ENCODE measurements at places on chromosomes 4 and X.
A peak's percentile ranks its signal among the peaks of the same experiment; 100 is the strongest.

GRCh38 chrX:13142891-13143290, 98.5 kb upstream of the FAM9C start:
- no peak for DNase-seq

GRCh38 chr4:81118086-81118485, 87.6 kb downstream of the BMP3 start:
- DNase-seq, result no peak

- no peak for DNase-seq
Measured at GRCh38 chr4:76997077-76997476, 47.5 kb downstream of the SEPTIN11 start.

GRCh38 chr4:83830138-83830888, 294.4 kb downstream of the GPAT3 start:
- DNase-seq, result no peak

GRCh38 chrX:136549226-136549625, 17.2 kb downstream of the VGLL1 start:
- no peak for DNase-seq

- peak; percentile 8 for DNase-seq
Measured at GRCh38 chr4:76856243-76857073, 41.5 kb downstream of the SOWAHB start.

DNA sequence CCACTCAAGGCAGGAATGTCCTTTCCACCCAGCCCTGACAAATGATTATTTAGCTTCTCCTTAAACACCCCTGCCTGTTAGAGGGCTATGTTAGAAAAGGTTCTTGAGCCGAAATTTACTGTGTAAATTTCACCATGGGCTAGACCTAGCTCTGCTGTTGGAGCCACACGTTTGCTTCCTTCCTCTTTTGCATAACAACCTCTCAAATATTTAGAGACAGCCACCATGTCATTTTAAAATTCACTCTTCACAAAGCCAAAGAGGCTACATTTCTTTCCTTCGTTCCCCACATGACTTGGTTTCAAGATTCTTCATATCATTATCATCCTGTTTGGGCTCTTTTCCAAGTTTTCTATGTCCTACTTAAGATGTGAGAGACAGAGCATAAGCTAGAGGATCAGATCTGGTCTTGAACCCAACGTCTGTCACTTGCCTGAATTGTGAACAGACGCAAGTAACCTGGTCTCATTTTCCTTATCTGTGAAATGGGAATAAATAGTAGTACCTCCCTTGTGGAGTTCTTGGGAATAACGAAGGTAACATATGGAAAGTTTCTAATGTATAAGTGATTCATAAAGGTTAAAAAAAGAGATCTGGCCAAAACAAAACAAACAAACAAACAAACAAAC, 6.7 kb downstream of the DOCK11 start:
- DNase-seq, result no peak

DNA sequence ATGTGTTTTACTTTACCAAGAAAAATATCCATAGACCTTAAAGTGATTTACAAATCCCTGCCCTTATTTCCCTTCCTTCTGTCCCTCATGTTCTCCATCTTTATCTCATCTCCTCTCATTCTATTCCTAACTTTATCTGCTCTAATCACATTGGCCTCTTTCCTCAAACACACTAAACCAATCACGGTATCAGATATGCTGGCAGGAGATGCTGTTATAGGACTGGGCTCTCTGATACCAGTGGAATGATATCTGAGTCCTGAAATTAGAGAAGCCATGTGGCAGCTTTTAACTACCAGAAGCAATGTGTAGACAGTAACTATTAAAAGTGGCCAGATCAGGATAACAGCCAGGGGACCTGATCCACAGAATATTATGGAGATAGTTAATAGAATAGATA, 49.9 kb upstream of the GIMD1 start:
- DNase-seq, result no peak

GRCh38 chrX:134933248-134933647, 57.5 kb upstream of the SMIM10 start:
- no peak for DNase-seq

- no peak for DNase-seq
Measured at GRCh38 chr4:48130100-48130499, 4.0 kb downstream of the TXK start.

DNA sequence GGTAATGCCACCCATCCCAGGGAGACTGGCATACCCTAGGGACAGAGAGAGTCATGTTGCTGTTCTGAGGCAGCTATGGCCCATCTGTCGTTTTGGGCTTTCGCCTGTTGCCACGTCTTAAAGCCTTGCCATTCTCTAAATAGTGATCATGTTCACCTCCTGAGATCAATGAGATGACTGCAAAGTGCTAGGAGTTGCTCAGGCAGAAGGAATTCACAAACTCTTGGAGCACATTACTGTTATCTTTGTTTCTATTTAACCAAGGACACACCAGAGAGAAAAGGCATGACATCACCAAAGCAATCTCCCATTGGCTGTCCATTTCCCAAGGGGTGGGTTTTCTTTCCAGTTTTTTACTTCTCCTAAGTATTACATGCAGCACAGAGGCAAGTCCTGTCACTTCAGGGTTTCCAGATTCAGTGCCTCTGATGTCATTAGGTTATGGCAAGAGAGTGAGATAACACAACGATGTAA, 37.1 kb upstream of the SETD7 start:
- DNase-seq, result peak; percentile 33

DNA sequence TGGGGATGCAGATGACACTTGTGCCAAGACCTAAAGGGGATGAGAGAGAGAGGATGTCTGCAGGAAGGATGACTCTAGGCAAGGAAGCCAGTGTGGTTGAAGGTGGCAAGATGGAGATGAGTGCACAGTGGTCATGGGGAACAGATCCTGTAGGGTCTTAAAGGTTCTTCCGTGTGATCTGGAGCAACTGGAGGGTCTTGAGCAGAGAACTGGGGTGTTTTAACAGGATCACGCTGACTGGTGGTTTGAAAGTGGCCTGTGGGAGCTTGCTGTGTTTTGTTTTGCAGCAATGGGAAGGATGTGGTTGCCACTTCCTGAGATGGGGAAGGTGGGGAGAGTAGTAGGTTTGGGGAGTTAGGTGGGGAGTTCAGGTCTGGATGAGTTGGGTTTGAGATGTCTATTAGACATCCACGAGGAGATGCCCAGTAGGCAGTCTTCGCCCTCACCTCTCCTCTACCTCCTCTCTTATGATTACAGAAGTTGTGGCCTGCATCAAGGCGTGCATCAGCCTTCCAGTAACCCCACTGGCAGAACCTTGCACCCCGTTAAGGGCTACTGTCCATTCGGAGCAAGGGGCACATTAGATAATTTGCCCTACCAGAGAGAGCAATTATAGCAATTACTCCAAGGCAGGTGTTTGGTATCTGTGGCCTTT, 1.4 kb upstream of the STBD1 start:
- DNase-seq, result no peak

GRCh38 chr4:183968502-183968901, 63.4 kb downstream of the STOX2 start:
- DNase-seq, result no peak

GRCh38 chrX:44651358-44651757, 108.7 kb upstream of the FUNDC1 start:
- DNase-seq, result no peak

DNA sequence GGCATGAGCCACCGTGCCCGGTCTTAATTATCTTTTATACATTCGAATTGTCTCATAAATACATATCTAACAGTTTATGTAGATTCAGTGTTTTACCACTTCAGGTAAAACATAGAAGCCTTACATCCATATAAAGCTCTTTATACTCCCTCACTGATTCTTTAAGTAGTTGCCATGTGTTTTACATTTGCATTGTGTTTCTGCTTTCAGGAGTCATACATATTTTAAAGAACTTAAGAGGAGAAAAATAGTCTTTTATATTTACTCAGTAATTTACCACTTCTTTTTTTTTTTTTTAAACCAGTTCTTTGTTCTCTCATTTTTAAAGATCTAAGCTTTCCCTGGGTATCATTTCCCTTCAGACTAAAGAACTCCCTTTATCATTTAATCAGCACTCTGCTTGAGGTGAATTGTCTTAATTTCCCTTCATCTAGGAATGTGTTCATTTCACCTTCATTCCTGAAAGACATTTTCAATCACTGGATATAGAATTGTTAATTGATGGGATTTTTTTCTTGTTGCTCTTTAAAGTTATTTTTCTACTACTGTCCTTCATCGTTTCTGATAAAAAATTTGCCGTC, 324.3 kb upstream of the ZCCHC13 start:
- no peak for DNase-seq

GRCh38 chrX:136784231-136784630, 3.5 kb upstream of the ARHGEF6 start:
- no peak for DNase-seq

- DNase-seq, result no peak
Measured at GRCh38 chr4:147576084-147576483, 41.1 kb upstream of the TMEM184C start.

DNA sequence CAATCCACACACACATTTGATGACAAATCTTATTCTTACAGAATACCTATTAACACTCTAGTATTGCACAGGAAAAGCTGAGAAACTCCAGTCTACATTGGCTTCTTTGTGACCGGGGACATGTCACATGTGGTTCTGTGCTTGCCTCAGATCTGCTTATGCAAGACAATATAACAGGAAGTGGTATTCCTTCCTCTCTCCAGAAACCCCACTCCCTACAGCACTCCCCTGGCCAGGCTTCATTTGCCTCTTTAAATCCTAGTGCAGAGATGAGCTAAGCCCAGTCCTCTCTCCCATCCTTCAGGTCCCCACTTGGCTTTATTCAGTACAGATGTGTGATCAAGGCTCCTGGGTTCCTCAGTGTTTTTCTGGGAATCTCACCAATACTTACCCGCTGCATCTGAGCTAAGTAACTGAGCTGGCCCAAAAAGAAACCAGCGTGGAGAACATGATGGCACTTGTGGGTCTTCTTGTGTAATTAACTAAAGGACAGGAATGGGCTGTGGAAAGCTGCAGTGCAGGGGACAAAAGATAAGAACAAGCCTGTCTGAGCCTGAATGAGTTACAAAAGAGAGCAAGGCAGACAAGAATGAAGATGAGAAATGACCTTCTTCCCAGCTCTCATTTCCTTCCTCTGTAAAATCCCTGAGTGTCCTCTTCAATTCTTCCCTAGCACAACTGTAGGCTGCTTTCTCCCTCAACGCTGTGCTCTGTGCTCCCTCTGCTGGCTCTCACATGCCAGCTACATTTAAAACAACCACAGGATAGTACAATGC, 105.6 kb downstream of the HNRNPD start:
- peak; percentile 34 for DNase-seq

- no peak for DNase-seq
Measured at GRCh38 chr4:42855779-42856178, 36.7 kb upstream of the GRXCR1 start.

DNA sequence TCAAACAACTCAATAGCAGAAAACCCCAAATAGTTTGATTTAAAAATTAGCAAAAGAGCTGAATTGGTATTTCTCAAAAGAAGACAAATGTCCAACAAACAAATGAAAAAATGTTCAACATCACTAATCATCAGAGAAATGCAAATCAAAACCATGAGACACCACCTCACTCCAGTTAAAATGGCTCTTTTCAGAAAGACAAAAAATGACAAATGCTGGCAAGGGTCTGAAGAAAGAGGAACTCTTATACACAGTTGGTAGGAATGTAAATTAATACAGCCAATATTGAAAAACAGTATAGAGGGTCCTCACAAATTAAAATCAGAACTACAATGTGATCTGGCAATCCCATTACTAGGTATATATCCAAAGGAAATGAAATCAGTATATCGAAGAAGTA, 70.4 kb downstream of the FBXL5 start:
- DNase-seq, result no peak

DNA sequence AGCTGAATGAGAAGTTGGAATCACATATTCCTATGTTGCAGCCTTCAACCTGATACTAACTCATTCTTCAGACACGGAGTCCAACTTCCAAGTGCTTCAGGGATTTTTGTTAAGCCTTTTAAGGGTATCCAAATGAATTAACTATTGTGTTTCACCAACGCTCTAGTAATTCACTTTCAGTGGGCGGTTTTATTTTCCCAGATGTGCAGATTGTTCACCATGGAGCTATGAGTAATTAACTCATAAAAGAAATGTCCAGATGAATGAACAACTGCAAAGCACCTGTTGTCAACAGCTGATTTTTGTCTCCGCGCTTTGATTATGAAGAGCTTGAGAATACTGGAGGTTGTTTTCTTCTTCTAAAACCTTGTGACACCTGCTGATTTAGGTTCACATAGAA, 187.6 kb downstream of the CBR4 start:
- no peak for DNase-seq

DNA sequence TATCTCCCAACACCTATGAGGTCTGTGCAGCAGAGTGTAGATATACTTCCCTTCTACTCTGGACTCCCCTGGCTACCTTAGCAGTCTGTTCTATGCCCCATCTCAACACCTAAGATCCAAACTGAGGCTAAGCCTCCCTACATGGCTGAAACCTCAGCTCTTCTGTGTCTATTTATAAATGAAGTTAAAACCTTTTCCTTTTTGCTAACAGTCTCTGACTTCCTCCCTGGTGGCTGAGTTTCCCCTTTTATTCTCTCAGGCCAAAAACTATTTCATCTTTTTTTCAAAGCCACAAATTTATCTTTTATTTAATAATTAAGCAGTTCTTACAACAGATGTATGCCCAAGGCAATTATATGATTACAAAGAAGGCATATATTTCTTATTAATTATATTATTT, 111.8 kb upstream of the STIM2 start:
- DNase-seq, result no peak

- DNase-seq, result no peak
Measured at GRCh38 chr4:93759506-93759905, 69.0 kb upstream of the ATOH1 start.

GRCh38 chr4:56803471-56803870, 18.0 kb downstream of the SPINK2 start:
- DNase-seq, result no peak

DNA sequence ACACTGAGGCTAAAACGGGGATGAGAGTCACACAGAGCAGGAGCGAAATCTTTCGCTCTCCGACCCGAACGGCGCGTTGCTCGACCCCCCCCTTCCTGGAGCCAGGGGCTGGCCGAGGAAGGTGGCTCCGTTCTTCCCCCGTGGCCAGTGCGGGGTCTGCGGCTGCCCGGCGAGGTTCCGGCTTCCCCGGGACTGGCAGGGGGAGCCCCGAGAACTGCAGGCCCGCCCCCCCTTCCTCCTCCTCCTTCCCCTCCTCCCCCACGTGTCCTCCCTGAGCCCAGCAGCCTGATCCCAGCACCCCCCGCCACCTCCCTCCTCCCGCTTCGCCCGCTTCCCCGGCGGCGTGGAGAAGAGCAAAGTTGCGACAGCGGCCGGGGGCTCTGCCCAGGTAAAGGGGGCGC, 2.4 kb upstream of the BCORL1 start:
- DNase-seq, result no peak

GRCh38 chrX:12447448-12448064, 309.3 kb downstream of the FRMPD4 start:
- DNase-seq, result peak; percentile 27

DNA sequence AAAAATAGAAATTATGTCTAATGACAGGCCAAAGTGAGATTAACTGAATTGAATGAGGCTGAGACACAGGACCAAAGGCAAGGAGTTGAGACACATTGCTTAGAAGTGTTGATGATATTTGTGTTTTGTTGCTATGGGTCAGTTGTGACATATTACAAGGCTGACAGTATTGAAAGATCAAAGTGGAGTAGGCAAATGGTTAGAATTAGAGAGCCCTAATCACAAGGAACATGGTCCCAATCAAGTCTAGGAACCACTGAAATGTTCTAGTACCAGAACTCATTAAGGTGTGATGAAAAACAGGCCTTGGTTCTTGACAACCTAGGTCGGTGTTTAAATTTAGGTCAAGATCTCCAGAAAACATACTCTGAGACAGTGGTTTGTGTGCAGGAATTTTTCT, 896.3 kb upstream of the HS3ST1 start:
- DNase-seq, result no peak

- no peak for DNase-seq
Measured at GRCh38 chrX:27735914-27736313, 71.9 kb upstream of the MAGEB10 start.

Measured in HTR-8/SVneo (cell line).